T-helper 17 cell (primary cell): ENCODE measurements at places on chromosomes 5 and 9.

DNA sequence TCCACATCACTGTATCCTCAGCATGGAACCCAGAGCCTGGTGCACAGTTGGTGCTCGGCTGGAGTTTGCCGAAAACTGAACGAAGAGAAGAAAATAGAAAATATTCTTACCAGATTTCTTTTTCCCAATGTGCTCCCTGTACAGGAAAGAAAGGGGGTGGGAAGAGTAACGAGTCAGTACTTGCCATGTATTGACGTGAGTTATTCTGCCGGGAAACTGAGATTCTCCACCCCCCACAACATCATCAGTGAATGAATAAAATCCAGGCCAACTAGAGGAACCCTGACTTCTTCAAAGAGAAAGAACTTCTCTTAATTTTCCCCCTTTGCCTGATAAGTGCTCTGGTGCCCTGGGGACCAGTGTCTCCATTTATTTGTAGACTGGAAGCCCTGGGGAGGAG lies 80.6 kb downstream of the SH3PXD2B start:
- no peak for DNase-seq

DNA sequence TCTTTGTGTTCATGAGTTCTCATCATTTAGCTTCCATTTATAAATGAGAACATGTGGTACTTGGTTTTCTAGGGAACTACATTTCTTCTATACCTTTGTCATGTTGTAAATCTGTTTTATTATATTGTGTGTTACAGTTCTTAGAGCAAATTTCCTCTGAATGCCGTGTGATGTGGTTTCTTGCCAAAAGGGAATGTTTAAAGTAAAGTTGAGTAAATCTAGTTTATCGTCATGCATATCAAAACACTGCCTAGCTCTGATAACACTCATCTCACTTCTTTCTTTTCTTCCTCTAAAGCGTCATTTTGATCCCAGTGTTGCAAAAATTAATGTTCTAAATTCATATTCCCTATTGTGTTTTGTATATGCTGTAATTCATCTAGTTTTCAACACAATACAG lies 295.4 kb upstream of the HAPLN1 start:
- no peak for DNase-seq

- DNase-seq, result peak; percentile 15
Measured at GRCh38 chr9:77977210-77977611, 54.4 kb downstream of the GNAQ start.

- no peak for DNase-seq
Measured at GRCh38 chr9:24498632-24499031, 47.1 kb downstream of the IZUMO3 start.

DNA sequence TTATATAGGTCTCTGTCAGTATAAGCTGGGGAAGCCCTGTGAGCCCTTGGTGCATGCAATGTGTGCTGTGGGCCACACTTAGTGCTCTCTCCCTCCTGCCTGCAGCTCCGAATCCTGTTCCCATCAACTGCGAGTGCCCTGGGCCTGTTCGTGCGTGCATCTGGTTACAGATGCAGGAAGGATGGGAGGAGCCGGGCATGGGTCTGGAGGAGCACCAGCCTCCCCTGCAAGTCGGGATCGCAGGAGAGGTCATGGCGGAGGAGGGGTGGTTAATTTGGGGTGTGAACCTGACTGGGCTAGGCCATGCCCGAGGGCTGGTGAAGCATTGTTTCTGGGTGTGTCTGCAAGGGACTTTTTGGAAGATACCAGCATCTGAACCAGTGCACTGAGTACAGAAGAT lies 274.6 kb upstream of the IRX4 start:
- DNase-seq, result no peak

GRCh38 chr5:123518111-123518510 lies 6.1 kb downstream of the CSNK1G3 start:
- no peak for DNase-seq

- DNase-seq, result no peak
Measured at GRCh38 chr9:93065135-93065720, 6.7 kb downstream of the SUSD3 start.

GRCh38 chr5:19903611-19904010 lies 84.4 kb downstream of the CDH18 start:
- DNase-seq, result no peak

GRCh38 chr5:116795189-116795588 lies 220.6 kb upstream of the SEMA6A start:
- DNase-seq, result no peak

GRCh38 chr9:86639899-86640379 lies 285.7 kb upstream of the TUT7 start:
- no peak for DNase-seq

- peak; percentile 28 for DNase-seq
Measured at GRCh38 chr5:113663879-113664541, 150.5 kb downstream of the YTHDC2 start.
